ENCODE measurements at places on chromosomes 6 and 20.

DNA sequence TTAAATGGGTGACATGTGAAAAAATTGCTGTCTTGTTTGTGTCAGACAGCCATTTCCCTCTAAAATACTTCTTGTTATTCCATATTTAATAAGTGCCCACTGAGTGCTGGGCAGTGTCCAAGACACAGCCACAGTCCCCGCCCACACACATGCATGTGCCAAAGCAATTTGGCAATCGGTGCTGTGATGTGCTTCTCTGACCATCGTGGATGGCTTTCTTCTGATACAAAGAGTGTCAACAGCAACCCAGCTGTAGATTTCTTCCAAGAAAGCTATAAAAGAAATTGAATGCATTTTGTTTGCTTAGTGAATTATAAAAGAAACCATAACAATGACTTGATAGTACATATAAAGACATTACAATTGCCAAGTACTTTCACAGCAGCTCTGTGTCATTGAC, 140.5 kb upstream of the ATXN1 start:
- H3K27ac ChIP-seq = no peak overlapping the region
- no peaks in the 10 kb centered on the region for H3K4me1 ChIP-seq
- H3K4me3 ChIP-seq = no peak overlapping the region
- H3K27me3 ChIP-seq = peaks cover 10% of the 10 kb centered on the region
- DNase-seq = no peak

- peaks cover 6% of the 10 kb centered on the region for H3K36me3 ChIP-seq
- H3K27ac ChIP-seq = no peak overlapping the region
- H3K4me3 ChIP-seq = no peak overlapping the region
- H3K4me1 ChIP-seq = peaks cover 31% of the 10 kb centered on the region
Observed at GRCh38 chr6:163406366-163406765, 8.2 kb upstream of the QKI start.

- H3K27ac ChIP-seq = no peak overlapping the region
- no peak overlapping the region for H3K4me3 ChIP-seq
- H3K4me1 ChIP-seq = peaks cover 7% of the 10 kb centered on the region
- peaks cover 3% of the 10 kb centered on the region for H3K27me3 ChIP-seq
- DNase-seq = no peak
Observed at GRCh38 chr6:84269947-84270733, 42.7 kb upstream of the CEP162 start.

GRCh38 chr6:163984124-163984936, 569.8 kb downstream of the QKI start:
- DNase-seq = no peak
- no peak overlapping the region for H3K4me3 ChIP-seq
- H3K27ac ChIP-seq = no peak overlapping the region
- peaks cover 2% of the 10 kb centered on the region for H3K27me3 ChIP-seq

DNA sequence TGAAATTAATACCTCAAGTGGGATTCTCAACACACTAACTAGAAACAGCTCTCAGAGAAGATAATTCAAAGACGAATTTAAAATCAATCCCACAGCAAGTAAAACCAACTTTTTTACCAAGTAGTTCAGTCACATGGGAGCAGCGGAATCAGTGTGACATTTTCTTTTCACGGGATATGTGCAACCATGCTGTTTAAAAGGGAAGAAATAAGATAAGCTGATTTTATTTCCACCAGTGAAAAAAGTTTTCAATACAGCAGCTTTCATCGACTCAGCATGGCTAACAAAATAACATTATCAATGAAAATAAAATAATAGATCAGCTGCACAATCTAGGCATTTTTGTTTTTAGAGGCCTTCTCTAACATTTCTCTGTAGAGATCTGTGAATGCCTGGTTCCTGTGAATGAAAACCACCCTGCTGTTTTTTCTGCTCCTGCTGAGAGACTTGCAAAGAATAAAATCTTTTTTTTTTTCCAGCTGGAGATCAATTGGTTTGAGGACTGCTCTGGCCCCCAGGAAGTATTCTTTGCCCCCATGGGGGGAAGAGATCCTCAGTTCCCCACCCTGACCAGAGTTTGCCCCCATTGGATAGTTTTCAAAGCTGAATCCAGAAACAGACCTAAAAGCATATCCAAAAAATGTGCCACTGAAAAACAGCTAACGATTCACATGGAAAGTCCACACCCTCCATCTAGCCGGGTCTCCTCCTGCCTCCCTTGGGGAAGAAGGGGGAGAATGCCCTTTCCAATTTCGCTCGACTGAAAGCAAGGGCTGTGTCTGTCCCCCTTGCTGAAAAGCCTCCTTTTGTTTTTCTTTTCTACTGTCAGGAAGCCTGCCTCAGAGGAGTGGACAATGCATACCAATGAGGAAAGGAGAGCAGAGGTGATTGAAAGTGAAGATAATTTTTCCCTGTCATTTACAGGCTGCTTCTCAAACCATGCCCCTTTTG, 317.6 kb downstream of the PRKN start:
- DNase-seq = no peak
- peaks cover 16% of the 10 kb centered on the region for H3K4me1 ChIP-seq
- no peak overlapping the region for H3K27ac ChIP-seq
- H3K27me3 ChIP-seq = no peaks in the 10 kb centered on the region

DNA sequence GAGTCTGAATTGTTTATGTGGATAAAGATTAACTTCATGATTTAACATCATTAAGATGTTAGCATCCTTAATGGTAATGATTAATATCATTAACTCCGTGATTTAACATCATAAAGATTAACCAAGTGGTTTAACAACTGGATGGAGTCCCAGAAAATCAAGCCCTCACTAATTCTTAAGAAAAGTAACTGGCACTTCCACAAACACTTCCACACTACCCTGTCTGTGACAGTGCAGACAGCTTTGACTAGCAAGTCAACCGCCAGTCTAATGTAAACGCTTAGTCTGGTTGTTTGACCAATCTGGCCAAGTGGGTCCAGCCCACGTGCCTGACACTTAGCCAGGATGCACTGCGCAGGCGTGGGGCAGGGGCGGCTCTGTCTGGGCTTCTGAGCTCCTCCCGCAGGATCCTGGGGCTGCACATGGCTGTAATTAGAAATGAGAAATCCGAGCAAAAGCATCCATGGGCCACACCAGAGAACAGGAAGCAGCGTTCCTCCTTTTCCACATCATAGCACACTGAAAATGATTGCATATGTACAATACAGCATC, 424.2 kb downstream of the FOXA2 start:
- no peak for DNase-seq
- no peaks in the 10 kb centered on the region for H3K36me3 ChIP-seq
- H3K4me1 ChIP-seq = peaks cover 27% of the 10 kb centered on the region
